ENCODE measurements at places on chromosomes 4 and X.
A peak's percentile ranks its signal among the peaks of the same experiment; 100 is the strongest.

DNA sequence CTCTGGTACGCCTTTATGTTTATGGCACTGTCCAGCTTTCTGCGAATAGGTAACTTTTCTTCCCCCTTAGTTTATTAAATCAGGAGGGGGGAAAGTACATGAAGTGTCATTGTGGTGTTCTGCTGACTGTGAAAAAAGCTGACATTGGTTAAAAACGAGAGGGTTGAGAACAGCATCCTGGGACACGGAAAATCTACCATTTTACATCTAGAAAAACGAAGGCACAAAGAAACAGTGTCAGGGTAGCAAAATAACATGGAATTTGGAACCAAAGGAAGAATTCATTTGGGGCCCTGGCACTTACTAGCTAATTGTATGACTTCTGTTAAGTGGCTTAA, 1.2 kb upstream of the AMOT start:
- no peak for DNase-seq

DNA sequence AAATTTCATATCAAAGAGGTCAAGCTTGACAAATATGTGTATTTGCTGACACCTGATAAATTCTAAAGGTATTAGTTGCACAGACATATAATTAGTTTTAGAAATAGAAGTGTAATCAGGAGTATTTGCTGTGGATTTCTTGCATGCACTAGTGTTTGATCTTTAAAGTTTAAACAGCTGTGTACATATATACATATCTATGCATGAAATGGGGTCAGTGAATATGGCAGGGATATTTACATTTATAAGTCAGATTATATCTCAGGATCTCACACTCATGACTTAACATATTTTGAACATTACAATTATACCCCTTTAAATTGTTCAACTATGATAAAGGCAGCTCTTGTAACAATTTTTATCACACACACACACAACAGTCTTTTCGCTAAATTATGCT, 547.4 kb upstream of the ACTRT1 start:
- DNase-seq = no peak

DNA sequence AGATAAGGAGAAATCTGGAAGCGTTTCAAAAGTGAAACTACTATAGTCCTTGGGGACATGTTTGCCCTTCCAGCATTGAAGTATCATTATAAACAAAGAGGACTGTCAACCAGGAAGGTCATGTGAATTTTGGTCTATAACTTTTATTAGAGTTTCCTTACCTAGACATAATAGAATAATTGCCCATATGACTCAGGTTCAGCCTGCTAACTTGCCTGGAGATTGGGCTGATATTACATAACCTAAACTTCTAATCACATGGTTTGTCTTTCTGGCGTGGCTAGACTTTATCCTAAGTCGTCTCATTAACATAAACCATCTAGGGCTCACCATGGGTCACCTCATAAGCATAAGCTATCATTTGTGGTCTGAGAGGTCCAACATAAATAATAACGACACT, 775.9 kb downstream of the CENPC start:
- no peak for DNase-seq

DNA sequence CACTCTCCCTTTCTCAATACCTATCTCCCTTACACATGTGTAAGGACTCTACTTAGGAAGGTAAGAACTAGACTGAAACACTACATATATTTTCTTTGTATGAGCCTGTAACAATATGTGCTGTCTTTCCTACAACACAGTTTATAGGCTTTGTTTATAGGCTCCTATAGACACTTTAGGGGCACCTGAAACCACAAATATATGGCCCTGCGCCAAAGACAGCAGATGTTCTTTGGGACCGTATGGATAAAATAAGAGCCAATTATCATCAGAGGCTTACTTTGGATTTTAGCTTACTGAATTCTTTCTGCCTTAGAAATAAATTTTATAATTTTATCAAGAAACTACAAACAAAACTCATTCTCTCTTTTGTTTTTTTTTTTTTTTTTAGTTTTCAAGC, 16.6 kb upstream of the CXCL3 start:
- DNase-seq = no peak

DNA sequence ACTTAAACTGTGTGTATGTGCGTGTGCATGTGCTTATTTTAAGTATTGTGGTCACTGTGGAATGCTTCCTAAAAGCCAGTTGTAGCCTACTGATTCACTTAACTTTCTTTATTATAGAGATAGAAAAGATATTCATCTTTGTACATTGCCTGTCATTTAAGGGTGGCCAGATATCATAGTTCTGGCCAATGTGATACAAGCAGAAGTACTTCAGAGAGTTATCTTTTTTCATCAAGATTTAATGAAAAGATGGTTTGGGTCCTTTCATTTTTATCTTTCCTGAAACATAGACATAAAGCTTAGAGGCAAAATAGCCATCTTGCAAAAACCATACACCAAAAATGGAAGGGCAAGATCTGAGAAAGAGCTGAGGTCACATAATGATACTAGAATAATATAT, 744.7 kb upstream of the ADGRL3 start:
- no peak for DNase-seq

- no peak for DNase-seq
Measured at GRCh38 chr4:162265802-162266201, 102.0 kb upstream of the FSTL5 start.

- no peak for DNase-seq
Measured at GRCh38 chrX:39642071-39642470, 455.7 kb downstream of the BCOR start.

DNA sequence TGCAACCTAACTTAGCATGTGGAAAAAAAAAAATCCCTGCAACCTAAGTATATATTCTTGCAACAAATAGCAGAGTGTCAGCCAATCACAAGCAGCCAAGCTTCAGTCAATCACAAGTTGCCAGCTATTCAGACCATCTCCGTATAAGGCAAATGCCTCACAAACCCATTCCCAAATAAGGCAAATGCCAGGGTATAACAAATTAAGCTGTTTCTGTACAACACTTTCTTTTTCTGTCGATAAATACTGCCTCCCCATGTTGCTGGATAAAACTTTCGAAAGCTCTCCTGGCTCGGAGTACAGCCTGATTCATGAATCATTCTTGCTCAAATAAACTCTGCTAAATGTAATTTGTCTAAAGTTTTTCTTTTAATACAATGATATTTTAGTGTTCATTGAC, 460.7 kb upstream of the SMIM31 start:
- DNase-seq = no peak

GRCh38 chr4:173666-174314, 49.5 kb downstream of the ZNF718 start:
- no peak for DNase-seq

- DNase-seq = no peak
Measured at GRCh38 chr4:99467887-99468286, 32.7 kb upstream of the ADH7 start.

DNA sequence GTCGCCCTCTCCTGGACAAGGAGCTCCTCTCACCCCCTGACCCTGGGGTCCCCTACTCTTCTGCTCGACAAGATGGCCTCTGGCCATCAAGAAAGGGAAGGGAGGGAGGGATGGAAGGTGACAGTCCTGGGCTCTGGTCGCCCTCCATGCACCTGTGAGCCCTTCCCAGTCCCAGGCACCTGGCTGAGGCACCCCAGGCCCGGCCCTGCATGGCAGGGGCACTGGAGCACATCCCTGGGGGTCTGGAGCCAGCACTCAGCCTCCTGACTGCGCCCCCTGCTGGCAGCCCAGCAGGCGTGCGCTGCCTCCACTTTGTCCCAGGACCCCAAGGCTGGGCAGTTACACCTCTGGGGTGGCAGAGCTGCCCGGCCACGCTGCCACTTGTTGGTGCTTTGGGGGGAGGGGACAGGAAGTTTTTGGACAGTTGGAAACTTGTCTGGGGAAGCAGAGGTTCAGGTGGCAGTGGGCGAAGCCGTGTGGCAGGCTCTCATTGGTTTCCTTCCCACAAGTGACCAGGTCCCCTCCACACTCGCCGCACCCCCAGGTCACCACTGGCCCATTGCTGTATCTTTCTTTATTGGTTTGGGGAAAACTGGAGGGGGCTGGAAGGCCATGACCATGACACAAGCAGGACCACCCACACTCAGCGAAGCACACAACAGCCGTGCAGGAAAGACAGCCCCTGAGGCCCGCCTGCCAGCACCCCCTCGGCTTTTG, 4.3 kb downstream of the PNCK start:
- DNase-seq = no peak

GRCh38 chr4:24260923-24261564, 323.3 kb downstream of the DHX15 start:
- no peak for DNase-seq

- peak; percentile 43 for DNase-seq
Measured at GRCh38 chrX:53441531-53442321, 7.6 kb upstream of the HSD17B10 start.

- DNase-seq = no peak
Measured at GRCh38 chr4:48329976-48330375, 11.4 kb upstream of the SLAIN2 start.

GRCh38 chr4:111961809-111962208, 183.4 kb upstream of the FAM241A start:
- no peak for DNase-seq

DNA sequence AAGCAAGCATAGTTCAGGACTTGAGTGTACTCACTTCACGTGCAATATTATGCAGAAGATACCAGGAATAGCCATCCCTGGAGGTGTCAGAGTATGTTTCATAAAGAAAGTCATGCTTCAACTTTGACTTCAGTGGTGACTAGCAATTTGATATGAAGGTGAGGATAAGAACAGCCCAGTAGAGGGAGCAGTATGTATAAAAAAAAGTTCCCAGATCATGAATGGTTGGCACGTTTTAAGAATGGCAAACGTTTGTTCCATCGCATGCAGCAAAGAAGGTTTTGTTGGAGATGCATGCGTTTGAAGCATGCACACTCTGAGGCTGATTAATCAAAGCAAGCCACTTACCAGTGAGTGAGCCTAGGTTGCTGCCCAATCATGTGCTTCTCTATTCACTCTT, 33.5 kb upstream of the SLITRK4 start:
- no peak for DNase-seq

DNA sequence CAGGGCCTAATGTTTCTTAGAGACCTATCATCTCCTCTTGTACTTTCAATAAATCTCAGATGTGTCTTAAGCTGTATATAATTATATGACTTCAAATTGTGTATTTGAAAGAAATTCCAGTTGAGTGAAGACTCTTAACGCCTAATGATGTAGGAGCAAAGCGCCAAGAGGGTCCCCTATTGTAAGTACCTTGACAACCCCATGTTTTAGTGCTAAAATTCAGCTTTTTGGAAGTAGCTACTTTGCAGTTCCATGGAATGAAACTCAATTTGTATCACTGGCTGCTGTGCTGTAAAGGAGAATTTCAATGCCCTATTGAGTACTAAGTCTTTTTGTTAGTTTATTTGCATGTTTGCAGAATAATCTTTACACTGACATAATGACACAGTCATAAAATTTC, 1826.6 kb upstream of the AGA start:
- DNase-seq = no peak

DNA sequence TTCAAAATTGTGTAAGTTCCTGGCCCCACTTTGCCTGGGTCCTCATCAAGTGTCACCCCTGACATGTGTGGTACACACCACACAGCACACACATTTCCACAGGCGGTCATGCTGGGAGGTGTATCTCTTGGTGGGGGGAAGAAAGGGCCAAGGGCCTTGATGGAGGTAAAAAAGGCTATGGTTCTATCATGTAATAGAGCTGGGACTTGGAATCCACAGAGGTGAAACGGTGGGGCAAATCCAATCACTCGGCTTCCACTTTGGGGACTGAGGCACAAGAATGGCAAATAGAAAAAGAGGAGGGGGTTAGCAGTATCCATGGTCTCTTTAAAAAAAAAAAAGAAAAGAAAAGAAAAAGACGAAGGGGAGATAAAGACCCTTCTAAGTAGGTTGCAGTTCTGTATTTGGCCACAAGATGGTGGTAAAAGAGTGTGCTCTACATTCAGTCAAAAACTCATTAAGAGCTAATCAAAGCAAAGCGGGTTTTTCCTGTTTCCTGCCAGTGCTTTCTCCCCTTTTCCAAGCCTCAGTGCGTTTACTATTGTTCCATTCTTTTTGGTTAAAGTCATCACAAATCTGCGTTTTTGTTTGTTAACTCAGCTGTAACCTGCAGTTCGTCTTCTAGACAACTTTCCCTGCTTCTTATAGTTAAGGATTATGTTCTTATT, 37.0 kb upstream of the ATP6AP2 start:
- DNase-seq = no peak

GRCh38 chrX:13432414-13433297, 112.8 kb upstream of the ATXN3L start:
- DNase-seq = no peak

- DNase-seq = no peak
Measured at GRCh38 chrX:68794461-68794860, 34.4 kb upstream of the EFNB1 start.

DNA sequence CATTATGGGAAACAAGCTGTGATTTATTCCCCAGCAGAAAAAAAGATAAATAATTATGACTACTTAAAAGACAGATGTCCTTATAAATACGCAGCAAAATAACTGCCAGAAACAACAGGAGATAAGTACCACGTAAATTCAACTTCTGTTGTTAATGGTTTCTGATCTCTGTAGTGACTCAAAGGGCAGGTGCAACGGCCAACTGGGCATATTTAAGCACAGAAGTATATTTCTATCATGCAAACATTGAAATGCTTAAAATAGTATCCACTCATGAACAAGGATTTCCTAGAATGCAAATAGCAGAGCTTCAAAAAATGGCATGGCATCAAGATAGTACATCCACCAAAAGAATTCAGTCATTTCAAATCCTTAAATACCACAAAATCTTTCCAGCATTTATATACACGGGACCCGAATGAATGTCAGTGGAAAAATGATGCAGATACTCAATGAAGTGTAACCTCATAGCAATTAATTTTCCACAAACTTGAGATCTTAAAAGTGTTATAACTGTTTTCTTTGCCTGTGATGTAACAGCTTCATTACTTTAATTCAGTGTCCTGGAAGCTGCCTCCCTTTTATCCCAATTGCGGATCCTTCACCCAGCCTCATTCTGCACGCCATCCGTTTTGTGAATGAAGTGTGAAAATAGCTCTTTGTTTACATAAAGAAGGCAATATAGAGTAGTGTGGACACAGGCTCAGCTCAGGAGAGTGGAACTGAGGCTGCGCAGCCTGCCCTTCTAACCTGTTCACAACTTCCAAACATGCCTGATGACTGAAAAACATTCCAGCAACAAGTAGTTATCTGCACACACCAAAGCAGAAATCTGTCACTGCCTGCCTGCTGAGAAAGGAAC, 10.2 kb downstream of the PDGFC start:
- no peak for DNase-seq

- DNase-seq = no peak
Measured at GRCh38 chrX:132023896-132024386, 839 bp downstream of the STK26 start.

DNA sequence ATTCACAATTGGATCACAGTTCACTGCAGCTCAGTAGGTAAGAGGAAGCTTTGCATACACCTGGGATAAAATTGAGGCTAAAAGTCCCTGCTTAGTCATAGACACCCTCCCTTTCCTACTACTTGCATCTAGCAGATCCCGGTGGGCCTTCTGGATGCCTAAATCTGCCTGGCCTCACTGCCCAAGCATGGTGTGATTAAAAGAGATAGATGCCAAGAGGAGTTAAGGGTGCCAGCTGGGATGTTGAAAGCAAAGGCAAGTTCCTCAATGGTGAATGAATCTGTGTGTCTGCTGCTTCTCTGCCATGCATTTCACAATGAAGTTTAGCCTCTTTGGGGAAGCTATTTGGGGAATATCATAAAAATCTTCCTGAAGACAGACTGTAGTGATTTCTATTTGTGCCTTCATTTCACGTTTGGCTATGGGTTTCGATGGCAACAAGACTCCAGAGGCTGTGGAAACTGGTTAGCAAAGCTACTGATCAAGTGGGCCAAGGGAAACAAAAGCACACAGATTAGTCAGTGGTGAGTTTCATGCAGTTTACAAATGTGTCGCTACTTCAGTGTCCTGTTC, 534.0 kb downstream of the ANKRD50 start:
- DNase-seq = no peak

Data from anterior cingulate cortex (tissue), 58 donors.